ENCODE measurements at places on chromosomes 2 and 18.
A peak's percentile ranks its signal among the peaks of the same experiment; 100 is the strongest.

GRCh38 chr18:56982766-56983165 lies 164.1 kb upstream of the BOD1L2 start:
- DNase-seq, result no peak

DNA sequence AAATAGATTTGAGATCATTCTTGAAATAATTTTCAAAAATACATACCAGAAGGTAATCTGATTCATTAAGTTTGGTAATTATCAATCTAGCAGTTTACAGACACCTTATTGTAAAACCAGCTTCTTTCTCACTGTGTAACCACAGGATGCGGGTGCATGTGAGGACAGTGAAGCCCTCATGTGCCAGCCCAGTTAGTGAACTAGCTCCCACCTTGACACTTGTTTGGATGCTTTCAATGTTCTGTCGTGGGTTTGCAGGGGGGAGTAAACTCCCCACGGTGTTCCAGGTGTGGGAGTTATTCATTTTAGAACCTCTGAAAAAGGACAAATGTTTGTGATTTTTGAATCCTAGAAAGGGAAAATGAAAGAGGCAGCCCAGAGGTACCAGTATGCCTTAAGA lies 59.0 kb downstream of the WDSUB1 start:
- no peak for DNase-seq

- no peak for DNase-seq
Measured at GRCh38 chr2:216934151-216934550, 74.3 kb upstream of the TNP1 start.

DNA sequence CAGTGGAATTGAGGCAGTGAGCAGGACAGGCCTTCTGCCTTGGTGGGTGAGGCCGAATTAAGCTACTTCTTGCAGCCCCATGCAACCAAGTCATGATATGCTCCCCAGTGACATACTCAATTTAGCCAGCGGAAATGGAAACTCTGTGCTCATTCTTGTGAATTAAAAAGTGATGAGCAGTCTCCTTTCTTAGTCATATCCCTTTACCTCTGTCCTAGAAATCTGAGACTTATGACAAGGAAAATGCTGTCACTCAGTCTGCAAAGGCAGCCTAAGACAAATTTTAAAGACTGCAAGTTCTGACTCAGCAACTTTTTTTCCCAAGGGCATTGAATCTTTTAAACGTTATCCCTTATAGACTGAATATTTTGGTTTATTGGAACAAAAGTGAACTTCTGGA lies 218.2 kb downstream of the SH3BP4 start:
- peak; percentile 40 for DNase-seq

GRCh38 chr18:51137026-51137729 lies 60.3 kb downstream of the MEX3C start:
- DNase-seq, result no peak

- DNase-seq, result no peak
Measured at GRCh38 chr2:118312969-118313756, 224.9 kb downstream of the INSIG2 start.

GRCh38 chr2:29611850-29612249 lies 309.5 kb downstream of the ALK start:
- peak; percentile 7 for DNase-seq

DNA sequence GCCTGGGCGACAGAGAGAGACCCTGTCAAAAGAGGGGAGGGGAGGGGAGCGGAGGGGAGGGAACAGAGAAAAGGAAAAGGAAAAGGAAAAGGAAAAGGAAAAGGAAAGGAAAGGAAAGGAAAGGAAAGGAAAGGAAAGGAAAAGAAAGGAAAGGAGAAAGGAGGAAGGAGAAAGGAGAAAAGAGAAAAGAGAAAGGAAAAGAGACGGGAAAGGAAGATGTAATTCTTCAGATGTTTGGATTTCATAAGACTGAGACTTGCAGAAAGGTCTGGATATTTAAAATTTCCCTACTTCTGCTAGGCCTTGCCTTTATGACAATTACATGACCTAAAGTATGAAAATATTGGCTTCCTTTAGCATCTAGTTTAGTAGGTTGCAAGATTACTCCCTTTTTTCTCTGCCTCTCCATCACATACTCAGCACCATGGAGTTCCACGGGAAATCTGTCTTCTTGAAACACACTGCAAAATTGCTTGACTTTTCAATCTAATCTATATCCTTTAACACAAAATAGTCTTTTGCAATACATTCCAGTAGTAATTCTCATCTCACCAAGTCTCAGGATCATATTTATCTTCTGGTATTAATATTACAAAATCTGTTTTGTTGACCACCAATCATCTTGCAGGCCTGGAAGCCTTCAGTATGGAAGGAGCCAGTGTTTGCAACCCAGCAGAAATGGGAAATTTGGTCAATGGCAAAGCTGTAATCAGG lies 383.5 kb downstream of the ZEB2 start:
- no peak for DNase-seq

DNA sequence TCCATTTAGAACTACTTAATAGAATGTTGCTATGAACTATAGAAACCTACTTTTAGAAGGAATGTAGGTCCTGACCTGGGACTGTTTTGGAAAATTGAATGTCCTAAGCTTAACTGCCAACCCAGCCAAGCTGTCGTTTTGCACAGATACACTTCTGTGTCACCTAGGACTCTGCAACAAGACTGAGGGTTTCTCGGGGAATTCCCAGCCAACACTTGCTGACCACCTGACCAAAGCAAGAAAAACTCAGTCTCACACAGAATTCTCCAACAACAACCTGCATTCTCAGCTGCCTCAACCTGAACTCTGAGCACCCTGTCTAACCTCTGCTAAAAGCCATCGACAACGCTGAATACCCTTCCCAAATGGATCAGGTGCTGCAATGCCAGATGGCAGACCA lies 128.2 kb downstream of the SS18 start:
- no peak for DNase-seq

DNA sequence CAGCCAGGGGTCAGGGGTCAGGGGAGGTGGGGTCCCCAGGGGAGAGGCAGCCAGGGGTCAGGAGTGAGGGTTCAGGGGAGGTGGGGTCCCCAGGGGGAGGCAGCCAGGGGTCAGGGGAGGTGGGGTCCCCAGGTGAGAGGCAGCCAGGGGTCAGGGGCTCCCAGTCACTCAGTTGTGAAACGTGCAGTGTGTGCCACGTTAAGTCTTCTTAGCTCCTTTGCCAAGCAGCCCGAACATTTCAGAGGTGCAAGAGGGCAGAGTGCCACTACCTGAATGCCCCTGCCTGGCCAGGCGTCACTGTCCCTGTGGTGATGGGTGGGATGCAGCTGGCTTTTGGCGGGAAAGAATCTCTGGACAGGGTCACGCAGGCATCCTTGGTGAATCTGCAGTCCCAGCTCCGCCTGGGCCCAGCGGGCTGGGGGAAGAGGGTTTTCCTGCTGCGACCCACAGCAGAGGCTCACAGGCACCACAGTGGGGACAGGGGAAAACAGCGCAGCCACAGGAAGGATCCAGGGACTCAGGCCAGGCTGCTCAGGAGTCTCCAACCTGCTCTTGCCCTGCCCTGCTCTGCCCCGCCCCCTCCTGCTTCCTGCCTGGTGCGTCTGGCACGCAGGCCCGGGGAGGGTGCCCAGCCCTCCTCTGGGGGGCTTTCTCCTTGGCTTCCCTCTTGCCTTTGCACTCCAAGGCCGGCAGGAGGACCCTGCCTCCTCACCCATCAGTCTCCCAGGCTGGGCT lies 188.3 kb downstream of the TWIST2 start:
- no peak for DNase-seq

- no peak for DNase-seq
Measured at GRCh38 chr2:36633470-36634092, 35.6 kb upstream of the FEZ2 start.

GRCh38 chr2:67456428-67456827 lies 59.3 kb downstream of the ETAA1 start:
- DNase-seq, result no peak

- DNase-seq, result no peak
Measured at GRCh38 chr2:99753505-99753904, 263.7 kb upstream of the REV1 start.

DNA sequence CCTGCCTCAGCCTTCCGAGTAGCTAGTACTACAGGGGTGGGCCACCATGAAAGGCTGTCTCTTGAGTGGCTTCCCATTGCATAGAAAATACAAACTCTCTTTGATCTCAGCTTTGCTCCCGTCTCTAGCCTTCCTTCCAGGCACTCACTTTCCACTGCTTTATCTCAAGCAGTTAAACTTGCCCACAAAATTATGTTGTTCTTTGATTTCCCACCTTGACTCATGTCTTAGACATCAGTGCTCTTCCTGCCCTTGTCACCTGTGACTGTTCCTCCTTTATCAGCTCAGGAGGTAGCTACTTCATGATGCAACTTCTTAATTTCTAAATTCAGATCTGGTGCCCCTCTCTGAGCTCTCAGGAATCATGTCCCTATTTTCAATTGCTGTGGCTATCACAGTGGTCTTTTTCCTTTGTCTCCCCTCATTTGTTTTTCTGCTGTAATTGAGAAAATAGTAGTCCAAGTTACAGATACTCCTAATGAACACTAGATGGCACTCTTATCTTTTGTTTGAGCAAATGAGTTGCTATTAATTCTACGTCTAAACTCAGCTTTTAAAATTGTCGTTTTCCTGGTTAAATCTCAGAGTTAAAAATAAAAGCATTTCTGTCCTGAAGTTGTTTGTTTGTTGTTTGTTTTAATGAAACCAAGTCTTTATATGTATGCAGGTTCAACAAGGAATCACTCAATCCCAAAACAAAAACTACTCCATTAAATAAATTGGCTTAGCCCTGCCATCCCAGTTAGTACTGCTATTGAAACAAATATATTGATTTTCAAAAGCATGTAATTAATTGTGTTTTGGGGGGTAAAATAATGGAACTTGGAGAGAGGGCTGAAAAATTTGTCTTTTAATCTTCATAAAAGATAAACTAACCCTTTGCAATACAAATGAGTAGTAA lies 46.9 kb upstream of the GREB1L start:
- DNase-seq, result peak; percentile 71

DNA sequence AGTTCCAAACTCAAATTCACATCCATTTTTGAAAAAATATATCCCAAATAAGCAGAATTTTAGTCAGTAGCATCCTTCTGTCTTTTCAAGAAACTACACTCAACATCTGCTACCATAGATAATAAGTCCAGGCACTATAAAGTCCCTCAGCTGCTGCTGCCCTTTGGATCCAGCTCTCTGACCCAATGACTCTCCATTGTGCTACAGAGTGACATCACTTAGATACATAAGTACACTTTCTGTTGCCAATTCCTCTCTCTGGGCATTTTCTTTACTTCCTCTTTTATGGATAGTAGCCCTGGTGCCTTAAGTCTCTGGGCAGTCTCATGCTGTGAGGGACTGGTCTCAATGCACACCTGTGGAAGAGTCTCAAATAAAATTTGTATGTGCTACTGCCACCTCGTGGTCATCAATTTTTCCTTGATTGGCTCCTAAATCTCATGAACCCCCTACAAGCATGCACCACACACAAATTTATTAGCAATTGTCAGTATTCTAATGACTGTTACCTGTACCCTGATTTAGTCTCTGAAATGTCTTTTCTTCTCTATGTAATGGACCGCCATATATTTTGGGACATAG lies 219.2 kb downstream of the LRP1B start:
- DNase-seq, result peak; percentile 36

GRCh38 chr2:15494877-15495276 lies 66.3 kb downstream of the NBAS start:
- no peak for DNase-seq

DNA sequence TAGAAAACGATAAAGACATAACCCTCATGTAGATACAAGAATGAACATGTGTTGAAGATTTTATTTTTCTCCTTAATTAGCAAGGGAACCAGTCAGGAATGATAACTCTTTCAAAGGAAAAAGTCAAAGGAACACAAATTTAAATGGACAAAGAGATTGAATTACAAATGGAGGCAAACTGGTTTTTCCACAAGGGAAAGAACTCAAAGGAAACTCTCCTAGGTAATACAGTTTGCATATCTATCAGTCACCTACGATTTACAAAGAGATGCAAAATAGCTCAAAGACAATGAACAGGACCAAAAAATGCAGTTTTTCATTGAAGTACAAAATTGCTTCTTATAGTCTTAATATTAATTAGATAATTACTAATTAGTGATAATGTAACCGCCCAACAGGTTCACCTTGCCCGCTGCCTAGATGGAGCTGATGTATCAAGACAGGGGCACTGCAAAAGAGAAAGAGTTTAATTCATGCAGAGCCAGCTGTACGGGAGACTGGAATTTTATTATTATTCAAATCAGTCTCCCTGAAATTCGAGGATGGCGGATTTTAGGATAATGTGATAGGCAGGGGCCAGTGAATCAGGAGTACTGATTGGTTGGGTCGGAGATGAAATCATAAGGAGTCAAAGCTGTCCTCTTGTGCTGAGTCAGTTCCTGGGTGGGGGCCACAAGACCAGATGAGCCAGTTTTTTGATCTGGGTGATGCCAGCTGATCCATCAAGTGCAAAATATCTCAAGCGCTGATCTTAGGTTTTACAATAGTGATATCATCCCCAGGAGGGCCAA lies 151.0 kb downstream of the TMEM17 start:
- no peak for DNase-seq

DNA sequence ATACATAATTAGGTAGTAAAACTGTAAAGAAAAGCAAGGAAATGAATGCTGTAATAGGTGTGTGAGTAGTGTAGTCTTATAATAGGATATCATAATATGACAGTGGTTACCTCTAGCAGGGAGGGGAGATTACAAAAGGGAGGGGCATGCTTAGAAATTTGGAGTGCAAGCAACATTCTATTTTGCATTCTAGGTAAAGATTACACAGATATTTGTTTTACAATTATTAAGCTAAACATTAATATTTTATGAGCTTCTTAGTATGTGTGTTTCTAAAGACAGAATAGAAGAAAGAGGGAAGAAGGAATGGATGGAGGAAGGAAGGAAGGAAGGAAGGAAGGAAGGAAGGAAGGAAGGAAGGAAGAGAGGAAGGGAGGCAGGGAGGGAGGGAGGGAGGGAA lies 177.9 kb downstream of the PAX3 start:
- no peak for DNase-seq

- no peak for DNase-seq
Measured at GRCh38 chr2:96558485-96558884, 21.9 kb downstream of the ARID5A start.

DNA sequence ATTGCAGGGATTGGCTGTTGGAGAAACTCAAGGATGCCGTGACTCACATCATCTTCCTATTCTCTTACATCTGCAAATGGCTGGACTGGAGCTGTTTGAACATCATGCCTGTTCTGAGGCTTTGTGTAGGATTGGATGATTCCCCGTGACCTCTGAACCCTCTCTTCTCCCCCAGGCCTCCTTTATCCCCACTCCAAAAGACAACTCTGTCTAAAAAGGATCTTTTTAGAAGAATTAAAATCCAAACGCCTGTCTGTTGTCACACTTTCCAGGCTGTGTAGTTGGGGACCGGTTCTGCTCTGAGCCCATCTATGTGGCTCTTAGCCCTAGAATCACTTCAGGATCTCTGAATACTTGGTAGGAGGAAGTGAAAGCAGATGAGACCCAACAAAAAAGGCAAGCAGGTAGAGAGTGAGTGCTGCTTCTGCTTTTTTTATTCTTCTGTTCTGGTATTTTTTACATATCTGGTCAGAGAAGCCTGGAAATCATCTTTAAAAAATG lies 565 bp downstream of the SP140 start:
- DNase-seq, result no peak

GRCh38 chr2:223824301-223824700 lies 13.1 kb downstream of the AP1S3 start:
- DNase-seq, result no peak

- DNase-seq, result no peak
Measured at GRCh38 chr18:12479982-12480381, 72.3 kb downstream of the PRELID3A start.

Measured in renal cortical epithelial cell (primary cell).